Tibial artery (tissue), 4 donors: ENCODE measurements at places on chromosomes 12 and 14.

- no peak for DNase-seq
These were observed 223.4 kb upstream of the GARIN2 start for GRCh38 chr14:66965831-66966230.

GRCh38 chr14:56841611-56842010, 31.3 kb upstream of the OTX2 start:
- DNase-seq: no peak

GRCh38 chr12:124388679-124389137, 93.8 kb downstream of the RFLNA start:
- DNase-seq: peak; percentile 94

DNA sequence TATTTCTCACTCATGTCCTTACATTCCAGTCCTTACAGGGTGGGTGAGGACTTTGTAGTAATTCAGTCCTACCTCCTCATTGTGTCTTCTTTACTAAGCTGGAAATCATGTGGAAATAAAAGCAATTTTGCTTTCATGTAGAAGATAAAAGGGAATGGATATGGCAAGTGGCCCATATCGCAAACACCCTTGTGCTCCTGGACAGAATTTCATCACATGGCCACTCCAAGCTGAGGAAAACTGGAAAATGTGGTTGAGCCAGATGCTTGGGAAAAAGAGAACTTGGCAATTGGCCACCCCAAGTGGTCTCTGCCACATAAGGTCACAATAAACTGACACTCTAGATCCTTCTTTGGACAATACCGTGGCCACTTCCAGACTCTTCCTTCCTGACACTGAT, 64.2 kb upstream of the IFNG-AS1 start:
- no peak for DNase-seq

- DNase-seq: no peak
These were observed 408.9 kb downstream of the MED13L start for GRCh38 chr12:115868624-115869023.

GRCh38 chr12:25840678-25841465, 117.6 kb upstream of the RASSF8 start:
- DNase-seq: no peak

DNA sequence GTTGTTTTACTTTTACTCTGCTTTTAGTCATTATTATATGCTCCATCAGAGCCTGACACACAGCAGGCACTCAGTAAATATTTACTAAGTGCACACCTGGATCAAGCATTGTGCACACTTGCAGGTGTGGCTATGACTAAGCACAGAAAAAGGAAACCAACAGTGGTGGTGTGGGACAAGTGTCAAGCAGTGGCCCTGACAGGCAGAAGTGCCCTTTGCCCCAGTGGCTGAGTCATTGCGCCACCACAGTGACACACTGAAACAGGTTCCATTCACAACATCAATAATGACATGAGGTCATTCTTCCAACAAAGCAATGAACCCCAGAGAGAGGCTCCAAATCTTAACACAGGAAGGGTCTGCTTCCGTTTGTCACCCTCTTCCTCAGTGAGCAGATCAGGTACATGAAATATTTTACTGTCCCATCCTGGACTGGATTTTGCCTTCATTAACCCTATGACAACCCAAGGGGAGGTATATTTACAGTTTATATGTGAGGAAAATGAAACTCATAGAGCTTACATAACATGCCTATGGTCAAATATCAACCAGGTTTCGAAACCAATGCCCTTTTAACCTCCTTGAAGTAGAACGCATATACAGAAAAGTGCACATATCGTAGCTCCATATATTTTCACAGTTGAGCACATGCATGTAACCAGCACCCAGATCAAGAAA, 82.6 kb upstream of the GTF2A1 start:
- DNase-seq: no peak

DNA sequence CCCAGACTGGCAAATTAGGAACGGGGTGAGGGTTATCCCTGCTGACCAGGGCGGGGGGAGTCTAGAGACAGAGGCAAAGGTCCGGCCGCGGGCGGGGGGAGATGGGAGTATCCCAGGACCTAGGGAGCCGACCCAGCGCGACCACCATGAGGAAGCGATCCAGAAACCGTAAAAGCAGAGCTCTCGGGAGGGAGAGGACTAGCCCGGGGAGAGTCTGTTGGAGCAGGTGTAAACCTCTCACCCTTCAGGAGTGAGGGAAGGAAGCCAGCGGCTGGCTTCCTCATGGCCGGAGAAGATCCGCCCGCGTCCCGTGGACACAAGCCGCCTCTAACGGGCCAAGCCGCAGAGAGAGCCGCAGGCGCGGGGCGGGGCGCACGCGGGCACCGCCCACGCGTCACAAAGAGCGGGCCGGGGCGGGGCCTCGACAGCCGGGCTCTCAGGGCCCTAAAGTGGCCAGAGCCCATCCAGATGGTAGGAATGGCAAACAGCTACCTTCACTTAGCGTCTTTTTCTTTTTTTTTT, at the start of gene ACRBP:
ACRBP (minus strand) TSS at position 350 of the 522 bp plus-strand sequence; CDS start at position 284, 66 bp downstream.
- peak; percentile 79 for DNase-seq

DNA sequence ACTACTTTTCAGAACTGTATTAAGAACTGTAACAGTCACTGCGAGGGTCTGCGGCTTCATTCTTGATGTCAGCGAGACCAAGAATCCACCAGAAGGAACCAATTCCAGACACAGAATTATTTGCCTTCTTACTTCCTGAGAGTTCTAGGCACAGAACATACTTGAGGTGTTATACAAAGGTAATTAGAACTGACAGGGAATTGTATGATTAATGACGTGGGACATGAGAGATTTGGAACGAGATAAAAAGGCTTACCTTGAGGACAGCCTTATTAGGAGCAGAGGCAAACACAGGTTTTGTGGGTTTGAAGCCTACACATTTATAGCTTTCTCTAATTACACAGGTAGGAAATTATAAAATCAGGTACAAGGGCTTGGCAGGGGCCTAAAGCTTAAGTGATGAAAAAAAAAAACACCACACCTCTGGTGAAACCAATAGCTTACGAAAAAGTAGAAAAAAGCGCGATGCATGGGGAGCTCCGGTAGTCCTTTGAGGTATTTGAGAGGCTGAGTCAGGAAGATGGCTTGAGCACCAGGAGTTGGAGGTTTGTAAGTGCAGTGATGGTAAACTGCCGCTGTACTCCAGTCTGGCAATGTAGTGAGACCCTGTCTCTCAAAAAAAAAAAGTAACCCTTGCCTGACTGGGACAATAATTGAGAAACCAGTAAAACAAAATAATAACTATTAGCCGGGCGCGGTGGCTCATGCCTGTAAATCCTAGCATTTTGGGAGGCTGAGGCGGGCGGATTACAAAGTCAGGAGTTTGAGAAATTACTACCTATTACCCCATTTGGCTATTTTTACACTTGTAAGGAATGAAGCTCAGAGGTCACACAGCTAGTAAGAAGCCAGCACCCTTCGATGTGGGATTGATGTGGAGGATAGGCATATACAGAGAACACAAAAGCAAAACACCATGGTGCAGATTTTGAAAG, 795 bp upstream of the ACOT2 start:
- DNase-seq: no peak

DNA sequence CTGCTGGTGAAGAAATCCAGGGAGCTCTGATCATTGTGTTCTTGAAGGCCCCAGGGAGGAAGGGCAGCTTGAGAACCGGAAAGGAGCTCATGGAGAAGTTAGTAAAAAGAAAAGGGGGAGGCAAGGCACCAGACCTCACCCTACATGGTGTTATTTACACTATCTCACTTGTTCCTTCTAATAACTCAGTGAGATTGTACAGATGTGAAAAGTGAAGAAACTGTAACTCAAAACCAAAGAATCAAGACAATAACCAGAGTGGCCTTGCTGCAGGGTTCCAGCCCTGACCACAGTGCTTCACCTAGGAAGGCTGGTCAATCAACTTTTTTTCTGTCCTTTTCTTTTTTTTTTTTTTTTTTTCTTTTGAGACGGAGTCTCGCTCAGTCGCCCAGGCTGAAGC, 353.6 kb downstream of the TMTC2 start:
- no peak for DNase-seq

DNA sequence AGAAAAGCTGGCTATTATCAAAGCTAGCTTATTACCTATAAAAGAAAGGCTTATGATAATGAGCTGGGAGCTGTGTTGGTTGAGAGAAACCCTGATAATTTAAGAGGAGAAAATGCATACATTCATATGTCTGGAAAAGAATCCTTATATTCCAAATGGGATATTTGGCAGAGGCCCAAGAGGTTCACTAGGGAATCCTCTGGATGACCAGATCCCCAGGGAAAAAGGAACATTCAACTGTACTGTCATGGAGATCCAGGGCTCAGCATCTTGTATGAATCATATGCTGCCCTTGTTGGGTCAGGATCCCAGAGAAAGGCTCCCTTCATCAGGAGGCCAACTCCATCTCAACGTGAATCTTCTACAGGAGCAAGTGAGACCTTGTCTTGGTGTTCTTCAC, 16.6 kb upstream of the FBXO34 start:
- no peak for DNase-seq

DNA sequence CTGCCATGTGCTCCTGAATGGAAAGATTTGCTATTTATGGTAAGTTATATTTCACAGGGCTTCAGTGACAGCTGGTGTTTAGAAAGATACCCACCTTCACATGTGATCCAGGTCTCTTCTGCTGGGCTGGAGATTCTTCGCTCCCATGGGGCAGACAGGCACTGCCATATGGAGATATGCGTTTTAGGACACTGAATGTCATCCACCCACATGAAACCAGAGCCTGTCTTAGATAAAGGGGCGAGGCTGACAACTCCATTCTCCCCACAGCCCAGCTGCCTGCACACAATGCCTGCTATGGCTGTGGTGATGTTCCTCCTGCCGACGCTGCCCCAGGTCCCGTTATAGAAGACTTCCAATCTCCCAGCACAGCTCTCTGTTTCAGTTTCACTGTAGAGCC, 69.4 kb downstream of the ACSM4 start:
- DNase-seq: no peak
